MCF 10A (cell line): ENCODE measurements at places on chromosomes 7 and 10.

DNA sequence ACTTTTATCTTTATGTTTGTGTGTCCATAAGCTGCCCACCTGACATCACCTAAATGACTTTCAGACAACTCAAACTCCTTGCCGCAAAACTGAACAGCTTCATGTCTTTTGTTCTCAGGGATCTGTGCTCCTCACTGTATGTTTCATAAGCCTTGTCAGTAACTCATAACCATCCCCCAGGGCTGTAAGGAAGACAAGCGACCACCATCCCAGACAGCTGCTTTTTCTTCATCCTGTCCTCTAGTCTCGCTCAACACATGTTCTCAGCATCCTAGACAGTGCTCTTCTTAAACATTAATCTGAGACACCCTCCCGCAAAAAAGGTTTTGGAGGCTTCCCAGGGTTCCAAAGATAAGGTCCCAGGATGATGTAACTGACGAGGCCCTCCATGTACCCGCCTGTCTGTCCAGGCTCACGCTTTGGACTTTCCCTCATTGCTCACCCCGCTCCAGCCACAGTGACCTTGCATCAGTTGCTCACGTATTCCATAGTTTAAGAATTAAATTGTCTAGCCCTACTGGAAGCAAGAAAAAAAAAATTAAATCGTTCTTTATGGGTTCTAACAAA is 69.8 kb downstream of the MAP3K8 start:
- DNase-seq: no peak

- no peak for DNase-seq
Measured at GRCh38 chr10:19707376-19707775, 108.9 kb upstream of the PLXDC2 start.

DNA sequence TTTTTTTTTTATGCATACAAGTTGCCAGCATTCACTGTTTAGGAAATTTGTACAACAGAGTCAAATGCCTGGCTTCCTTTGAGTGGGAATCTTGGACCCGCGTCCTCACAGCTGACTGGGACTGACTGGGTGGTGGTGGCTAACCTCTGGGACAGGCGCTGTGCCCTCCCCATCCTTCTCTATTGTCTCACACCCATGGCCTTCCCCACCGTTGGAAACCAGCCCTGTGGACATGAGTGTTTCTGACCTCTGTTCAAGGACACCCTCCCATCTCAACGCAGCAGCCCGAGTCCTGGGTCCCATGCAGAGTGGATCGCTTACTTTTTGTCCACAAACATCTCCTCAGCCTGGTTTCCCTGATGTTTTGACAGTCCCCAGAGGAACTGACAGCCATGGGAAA is 125.1 kb upstream of the PPIF start:
- DNase-seq: no peak

GRCh38 chr7:80488406-80488805 is 23.5 kb downstream of the GNAT3 start:
- peak; percentile 37 for DNase-seq

- DNase-seq: no peak
Measured at GRCh38 chr7:2445898-2446555, 30.2 kb downstream of the GRIFIN start.

GRCh38 chr7:17846935-17847334 is 93.4 kb downstream of the SNX13 start:
- no peak for DNase-seq

GRCh38 chr10:121590772-121591171 is 7.5 kb downstream of the FGFR2 start:
- DNase-seq: no peak

DNA sequence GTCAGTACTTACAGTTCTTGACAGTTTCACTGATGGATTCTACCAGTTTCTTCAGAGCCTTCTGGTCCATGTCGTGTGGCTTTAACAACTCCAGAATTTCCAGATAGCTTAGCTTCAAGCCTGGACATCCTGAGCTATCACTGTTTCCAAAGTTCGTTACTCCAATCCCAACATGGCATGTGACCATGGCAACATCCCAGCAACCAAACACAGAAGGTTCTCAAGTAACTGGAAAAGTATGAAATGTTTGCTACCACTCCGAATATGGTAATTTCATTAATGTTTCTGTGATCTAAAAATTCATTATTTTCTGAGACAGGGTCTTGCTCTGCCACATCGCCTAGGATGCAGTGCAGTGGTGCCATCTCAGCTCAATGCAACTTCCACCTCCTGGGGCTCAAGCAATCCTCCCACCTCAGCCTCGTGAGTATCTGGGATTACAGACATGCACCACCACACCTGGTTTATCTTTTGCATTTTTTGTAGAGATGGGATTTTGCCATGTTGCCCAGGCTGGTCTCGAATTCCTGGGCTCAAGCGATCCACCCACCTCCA is 29.3 kb downstream of the RBM48 start:
- DNase-seq: no peak

DNA sequence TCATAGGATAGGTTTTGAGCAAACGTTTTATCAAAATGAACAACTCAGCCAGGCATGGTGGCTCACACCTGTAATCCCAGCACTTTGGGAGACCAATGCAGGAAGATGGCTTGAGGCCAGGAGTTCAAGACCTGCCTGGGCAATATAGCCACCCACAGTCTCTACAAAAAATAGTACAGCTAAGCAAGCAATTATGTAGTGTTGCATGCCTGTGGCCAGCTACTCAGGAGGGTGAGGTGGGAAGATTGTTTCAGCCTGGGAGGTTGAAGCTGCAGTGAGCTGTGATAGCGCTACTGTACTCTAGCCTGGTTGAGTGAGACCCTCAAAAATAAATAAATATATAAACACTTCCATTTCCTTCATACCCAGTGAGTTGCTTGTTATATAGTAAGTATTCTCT is 67.1 kb downstream of the LSMEM1 start:
- DNase-seq: no peak

- DNase-seq: peak; percentile 79
Measured at GRCh38 chr7:1175967-1176851, 16.2 kb upstream of the ZFAND2A start.

- DNase-seq: no peak
Measured at GRCh38 chr10:104020020-104020419, 53.1 kb downstream of the SLK start.

GRCh38 chr10:37632641-37633040 is 224.8 kb downstream of the ZNF248 start:
- DNase-seq: no peak

DNA sequence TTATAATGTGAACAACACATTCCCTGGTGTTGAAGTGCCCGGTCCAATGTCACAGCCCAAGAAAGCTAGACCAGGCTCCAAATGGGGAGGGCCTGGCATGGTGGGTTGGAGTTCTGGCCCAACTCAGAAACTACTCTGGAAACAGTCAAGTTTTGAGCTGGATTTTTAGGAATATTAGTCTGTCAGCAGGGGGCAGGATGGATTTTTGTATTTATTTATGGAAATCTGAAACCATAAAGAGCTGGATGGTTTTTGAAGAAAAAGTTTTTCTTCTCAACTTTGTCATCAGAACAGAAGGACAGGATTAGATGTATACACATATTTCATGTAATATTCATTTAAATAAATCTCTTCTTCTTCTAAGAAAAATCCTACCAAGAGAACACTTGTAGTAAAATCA is 97.5 kb downstream of the POU6F2 start:
- peak; percentile 8 for DNase-seq

- DNase-seq: no peak
Measured at GRCh38 chr7:2651847-2652735, 20.3 kb downstream of the TTYH3 start.

- no peak for DNase-seq
Measured at GRCh38 chr7:22909917-22910316, 87.3 kb upstream of the TOMM7 start.

DNA sequence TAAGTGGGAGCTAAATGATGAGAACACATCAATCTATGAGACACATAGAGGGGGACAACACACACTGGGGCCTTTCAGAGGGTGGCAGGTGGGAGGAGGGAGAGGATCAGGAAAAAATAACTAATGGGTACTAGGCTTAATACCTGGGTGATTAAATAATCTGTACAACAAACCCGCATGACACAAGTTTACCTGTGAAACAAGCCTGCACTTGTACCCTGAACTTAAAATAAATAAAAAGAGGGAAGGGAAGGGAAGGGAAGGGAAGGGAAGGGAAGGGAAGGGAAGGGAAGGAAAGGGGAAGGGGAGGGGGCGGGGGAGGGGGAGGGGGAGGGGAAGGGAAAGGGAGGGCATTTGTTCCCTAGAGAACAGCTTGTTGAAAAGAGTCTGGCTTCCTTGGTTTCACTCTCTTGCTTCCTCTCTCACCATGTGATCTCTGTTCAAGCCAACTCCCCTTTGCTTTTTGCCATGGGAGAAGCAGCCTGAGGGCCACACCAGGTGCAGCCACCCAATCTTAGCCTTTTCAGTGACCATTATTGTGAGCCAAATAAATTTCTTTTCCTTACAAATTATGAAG is 57.7 kb downstream of the FAM13C start:
- no peak for DNase-seq

DNA sequence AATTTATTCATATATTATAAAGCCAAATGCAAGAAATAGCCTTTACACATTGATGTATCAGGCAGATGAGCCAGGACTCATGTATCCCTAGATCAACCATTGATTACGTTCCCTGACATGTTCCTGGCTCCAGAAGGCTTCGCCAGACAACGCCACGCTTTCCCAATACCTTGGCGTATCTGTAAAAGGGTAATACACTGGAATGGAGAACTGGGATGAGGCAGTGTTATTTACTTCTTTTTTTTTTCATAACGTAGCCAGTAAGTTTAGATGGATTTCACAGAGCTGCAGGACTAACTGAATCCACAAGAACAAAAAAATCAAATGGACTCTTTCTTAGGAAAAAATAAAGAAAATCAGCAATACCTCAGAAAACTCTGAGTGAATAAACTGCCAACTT is 588.1 kb upstream of the SEMA3D start:
- DNase-seq: no peak

DNA sequence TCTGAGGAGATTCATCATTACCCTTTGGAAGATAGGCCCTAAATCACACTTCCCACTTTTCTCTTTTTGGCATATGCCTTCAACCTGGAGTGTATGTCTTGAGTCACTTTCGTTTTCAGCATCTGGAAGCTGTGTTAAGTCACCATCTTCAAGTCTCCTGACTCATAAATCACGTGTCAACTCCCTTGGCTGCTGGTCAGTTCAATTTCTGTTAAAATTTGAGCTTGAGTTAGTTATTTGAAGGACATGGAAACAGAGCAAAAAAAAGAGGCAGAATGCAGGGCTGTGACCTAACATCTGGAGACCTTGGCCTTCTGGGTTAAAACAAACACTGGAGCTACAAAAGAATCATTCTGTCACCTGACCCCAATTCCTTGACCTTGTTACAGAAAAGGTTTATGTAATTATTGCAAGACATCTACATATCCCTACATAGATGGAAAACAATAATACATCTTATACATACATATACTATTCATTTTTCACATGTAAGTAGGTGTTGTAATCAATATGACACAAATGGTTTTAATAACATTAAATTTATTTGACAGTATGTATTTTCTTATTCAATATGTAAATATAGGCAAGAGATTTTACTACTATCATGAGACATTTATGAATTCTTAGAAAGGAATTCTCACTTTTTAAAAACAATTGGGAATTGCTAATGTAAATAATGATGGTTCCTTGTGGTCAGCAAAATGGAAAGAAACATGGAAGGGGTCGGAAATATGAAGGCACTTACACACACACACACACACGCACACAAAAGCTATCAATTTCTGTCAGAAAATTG is 169.7 kb upstream of the PHYHIPL start:
- DNase-seq: peak; percentile 67

- DNase-seq: no peak
Measured at GRCh38 chr7:101536232-101536631, 92.9 kb downstream of the MYL10 start.

DNA sequence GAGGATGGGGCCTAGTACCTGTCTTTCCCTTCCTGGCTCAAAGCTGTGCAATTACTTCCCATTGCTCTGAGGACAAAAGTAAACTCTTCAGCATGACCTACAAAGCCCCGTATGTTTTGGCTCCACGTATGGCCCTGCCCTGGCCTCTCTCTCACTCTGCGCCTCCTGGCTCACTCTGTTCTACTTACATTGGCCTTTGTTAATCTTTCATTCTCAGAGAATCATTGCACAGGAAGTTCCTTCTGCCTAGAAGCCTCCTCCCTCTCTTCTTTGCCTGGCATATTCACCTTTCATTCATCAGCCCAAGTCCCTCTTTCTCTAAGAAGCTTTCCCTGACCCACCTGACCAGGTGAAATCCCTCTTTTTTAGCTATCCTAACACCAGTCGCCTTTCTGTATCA is 23.9 kb downstream of the LIPM start:
- no peak for DNase-seq

DNA sequence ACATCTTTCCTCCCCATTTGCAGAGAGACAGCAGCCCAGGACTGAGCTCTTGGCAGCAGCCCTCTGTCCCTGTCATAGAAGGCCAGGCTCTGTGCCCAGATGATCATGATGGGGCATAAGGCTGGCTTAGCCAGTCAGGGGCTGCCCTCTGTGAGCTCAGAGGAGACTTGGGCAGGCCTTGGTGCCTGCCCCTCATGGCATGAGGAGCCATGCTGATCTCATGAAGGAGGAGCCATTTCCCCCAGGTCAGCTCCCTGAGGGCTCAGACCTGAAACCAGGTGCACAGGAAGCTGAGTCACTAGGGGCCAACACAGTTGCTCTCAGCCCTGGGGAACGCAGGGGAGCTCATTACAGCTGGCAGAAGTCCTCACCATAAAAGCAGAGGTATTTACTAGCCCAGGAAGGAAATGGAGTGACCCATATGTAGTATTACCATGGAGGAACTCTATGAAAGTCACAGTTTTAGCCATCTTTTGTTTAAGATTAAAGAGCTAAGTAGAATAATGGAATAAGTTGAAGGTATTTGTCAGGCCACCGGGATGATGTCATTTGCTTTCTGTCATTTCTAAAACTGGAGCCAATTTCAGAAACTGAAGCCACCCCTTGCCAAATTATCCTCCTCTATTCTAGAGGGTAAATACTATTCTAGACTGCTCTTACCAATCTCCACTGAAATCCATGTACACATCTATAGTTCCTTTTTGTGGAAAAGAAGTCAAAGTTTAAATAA is 362.4 kb upstream of the ZNF32 start:
- peak; percentile 23 for DNase-seq

DNA sequence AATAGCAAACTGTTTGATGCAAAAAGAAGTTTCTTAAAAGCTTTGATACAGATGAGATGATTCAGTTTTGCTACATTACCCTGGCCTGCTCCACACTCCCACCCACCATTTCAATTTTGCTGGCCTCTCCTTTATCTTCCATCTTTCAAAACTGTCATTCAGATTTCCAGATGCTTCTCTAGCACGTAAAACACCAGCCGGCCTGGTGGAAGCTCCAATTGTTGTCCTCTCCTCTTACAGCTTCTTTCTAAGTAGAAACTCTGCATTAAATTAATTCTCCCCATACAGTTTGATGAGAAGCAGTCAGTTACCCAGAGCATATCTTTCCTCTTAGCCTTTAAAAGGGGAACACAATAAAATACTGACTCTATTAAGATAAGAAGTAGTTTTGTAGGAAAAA is 34.3 kb upstream of the ELMO1 start:
- DNase-seq: no peak

DNA sequence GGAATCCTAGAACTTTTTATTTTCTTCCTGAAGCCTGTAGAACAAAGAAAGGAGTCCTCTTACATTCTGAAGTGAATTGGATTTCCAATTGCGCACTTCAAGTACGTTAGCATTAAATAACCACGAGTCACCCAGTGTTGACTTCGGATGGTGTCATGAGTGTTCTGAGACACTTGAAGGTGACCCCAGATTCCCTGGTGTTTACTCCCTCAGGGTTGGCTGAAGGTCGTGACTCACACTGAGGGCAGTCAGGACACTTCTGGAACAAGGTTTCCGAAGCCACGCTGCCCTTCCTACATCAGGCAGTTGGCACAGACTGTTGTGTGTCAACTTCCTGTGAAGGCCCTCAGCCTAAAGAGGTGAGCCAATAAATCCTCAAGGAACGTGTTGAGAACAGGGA is 186.6 kb upstream of the CELF2 start:
- DNase-seq: peak; percentile 86

- no peak for DNase-seq
Measured at GRCh38 chr7:122675621-122676020, 23.3 kb downstream of the RNF133 start.
